ENCODE measurements at places on chromosomes 12 and 14.

GRCh38 chr12:3540387-3540990 lies 49.5 kb downstream of the PRMT8 start:
- DNase-seq = no peak

DNA sequence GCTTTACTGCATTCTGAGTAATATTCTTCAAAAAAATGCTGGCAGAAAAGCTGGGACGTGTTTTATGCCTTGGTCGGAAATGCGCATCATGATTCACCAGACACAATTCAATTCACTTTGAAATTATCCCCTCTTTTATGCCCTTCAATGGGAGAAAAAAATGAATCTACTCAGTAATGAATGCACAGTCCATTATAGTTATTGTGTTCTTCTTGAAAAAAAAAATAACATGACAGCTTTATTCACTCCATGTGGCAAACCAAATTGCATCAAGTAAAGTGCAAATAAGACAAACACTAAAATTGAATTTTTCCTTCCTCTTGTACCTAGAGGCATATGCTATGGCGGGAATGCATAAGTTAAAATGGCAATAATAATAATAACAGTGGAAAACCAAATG lies 159.4 kb upstream of the IFNG-AS1 start:
- no peak for DNase-seq

DNA sequence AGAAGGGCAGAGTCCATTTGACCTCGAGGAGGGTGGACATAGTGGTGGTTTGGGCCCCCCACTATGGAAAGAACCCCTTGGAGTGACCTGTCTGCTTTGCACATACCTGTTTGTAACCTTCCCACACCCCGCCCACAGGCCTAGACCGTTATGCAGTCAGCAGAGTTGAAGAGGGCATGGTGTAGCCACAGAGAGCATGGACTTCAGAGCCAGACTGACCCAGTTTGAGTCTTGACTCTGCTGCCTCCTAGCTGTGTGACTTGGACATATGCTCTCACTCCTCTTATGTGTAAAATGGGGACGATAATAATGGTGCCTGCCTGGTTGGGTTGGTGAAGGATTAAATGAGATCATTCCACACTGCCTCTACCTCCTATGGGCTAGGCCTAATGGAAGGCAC lies 40.9 kb upstream of the NOS1 start:
- DNase-seq = no peak

GRCh38 chr12:43696154-43696553 lies 62.4 kb downstream of the PUS7L start:
- DNase-seq = no peak

GRCh38 chr12:105474672-105475071 lies 144.2 kb downstream of the C12orf75 start:
- DNase-seq = no peak

Measured in D721Med (cell line).